ENCODE measurements at places on chromosomes 12 and 14.
A peak's percentile ranks its signal among the peaks of the same experiment; 100 is the strongest.

DNA sequence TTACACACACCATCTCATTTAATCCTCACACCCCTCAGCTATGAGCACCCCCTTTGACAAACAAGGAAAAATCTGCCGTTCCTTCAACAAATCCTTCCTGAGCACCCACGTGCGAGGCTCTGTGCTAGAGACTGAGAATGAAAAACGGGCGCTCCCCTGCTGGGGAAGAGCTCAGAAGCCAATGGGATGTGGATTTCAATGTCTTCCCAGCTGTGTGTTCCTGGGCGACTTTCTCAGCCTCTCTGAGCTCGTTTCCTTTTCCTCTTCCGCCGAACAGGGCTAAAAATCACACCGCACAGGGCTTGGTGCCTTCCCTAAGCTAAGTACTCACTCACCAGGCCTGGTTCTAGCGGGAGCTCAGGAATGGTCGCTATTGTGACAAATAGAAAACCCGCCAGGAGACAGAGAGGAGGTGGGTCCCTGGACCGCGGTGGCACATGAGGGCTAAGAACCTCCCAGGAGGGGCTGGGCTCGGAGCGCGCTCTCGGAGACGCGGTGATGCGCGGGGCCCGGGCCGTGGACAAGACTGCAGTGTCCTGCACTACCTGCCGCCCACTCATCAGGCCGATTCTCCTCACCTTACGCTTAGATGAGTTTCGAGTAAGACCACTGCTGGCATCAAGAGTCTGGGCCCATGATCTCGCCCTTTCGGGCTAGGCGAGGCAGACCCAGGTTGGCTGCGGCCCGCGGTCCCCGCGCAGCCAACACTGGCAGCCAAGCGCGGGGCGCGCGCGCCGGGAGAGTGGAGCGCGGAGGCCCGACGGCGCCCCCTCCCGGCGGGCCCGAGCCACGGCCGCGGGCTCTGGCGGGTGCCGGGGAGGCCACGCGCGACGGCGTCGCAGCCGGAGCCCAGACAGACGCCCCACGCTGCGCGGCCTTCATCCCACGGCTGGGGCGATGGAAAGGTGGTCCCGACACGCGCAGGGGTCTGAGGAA is 17.0 kb downstream of the ZDHHC22 start:
- DNase-seq: peak; percentile 25

GRCh38 chr14:24055971-24056799 is 4.4 kb downstream of the CARMIL3 start:
- DNase-seq: no peak

DNA sequence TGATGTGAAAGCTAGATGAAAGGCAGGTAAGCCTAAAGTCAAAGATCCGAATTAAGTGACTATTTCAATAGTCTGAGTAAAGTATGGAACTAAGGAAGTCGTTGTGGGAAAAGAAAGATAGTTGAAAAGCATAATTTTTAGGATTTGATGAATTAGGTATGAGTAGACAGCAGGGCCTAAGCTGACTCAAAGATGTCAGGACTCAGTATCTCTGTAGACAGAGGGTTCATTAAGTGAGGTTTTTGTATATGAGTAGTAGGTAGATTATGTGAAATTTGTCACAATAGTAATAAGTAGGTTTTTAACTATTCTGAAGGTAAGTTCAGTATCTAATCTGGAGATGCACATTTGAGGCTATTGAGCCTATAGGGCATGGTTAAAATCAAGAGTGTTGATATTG is 196.4 kb downstream of the RASSF9 start:
- no peak for DNase-seq

DNA sequence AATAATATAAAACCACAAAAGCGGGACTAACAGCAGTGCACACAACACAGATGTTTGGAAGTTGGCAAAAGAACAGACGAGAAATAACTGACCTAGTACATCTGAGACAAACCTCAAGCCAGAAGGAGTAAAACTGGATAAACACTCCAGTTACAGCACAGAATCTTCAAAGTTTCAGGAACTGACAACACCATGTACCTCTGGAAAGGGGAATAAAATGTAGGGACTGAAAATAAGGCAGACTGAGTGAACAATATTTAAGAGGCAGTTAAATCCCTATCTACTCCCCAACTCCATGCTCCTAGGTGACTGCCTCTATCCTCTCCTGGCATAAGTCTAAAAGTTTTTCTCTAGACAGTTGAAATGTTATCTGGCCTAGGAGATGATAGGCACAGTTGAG is 57.9 kb downstream of the ZFYVE21 start:
- DNase-seq: no peak

DNA sequence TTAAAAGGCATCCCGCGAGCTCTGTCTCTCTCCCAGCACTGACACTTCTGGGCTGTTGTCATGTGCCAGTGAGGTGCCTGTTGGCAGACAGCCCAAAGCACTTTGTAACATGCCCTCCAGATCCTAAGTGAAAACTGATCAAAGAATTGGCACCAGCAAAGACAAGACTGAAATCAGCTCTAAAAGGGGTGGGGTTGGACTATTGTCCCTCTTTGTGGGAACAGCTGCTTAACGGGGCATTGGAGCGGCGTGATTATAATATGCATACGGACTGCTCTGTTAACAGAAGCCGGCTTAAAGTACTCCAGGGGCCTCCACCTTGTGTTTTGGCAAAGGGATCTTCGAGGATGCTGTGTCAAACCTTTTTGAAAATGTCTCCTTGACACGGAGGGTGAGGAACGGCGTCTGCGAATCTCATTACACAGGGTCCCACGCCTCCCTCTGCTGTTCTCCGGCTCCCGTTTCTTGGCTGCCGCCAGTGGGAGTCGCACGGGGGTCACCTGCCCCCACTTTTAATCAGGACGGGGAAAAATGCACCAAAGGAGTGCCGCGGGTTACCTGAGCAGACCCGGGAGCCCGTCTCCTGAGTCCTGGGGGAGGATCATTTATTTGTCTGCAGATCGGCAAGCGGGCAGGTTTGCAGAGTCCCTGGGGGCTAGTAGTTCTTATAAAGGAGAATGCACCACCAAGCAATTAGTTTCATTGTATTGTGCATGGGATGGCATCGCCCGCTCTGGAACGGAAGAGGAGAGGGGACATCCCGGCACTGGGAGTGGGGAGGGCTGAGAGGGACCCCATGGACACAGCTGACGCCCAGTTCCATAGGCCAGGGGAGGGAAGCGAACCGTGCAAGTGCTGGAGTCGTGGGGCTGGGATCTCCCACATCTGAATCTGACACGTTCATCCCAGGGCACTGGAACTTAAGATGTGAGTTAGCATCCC is 44.3 kb downstream of the SPRING1 start:
- no peak for DNase-seq

- DNase-seq: no peak
These were observed 83.8 kb upstream of the RFLNA start for GRCh38 chr12:124210991-124211577.

- no peak for DNase-seq
These were observed 2.5 kb downstream of the TMEM253 start for GRCh38 chr14:21103411-21103709.

DNA sequence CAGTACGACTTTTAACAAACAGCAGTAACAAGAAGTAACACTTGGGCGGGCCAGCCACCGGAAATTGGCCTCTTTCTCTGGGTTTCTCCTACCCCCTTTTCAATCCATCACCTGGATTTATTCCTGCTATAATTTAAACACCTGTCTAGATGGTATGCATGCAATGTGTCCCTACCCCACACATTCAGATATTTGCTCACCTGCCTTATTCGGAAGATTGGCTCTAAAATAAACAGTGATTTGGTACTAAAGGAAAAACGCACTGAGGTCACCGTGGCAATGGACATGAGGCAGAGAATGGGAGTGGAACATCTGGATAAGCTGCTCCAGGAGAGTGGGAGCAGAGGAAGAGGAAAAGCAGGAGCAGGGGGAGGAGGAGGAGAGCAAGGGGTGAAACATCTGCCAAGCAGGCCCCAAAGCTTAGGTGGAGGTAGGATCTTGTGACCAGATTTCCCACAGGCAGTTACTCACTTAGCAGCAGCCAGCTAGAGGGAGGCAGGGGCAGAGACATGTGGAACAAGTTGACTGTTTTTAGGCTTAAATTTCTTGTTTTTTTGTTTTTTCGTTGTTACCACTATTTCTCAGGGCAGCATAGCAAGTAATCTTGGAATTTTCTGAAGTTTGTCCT is 150.9 kb downstream of the TTLL5 start:
- DNase-seq: no peak

DNA sequence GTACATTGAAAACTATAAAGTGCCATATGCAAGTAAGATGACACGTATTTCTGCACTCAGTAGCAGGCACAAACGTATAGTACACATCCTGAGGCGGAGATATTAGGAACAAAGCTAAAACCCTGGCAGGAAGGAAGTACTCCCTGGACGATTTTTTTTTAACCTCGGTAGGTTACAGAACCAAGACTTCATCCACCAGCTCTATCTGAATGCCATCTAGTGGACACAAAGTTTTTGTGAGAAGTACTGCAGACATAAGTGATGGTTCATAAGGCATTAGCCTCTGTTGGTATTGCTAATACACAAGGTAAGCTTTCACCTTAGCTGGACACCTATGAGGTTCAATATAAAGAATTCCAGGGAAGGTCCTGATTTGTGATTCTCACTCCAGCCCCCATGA is 83.0 kb upstream of the CCDC196 start:
- DNase-seq: no peak

- DNase-seq: no peak
These were observed 469.8 kb downstream of the ZFP36L1 start for GRCh38 chr14:68322940-68323620.

DNA sequence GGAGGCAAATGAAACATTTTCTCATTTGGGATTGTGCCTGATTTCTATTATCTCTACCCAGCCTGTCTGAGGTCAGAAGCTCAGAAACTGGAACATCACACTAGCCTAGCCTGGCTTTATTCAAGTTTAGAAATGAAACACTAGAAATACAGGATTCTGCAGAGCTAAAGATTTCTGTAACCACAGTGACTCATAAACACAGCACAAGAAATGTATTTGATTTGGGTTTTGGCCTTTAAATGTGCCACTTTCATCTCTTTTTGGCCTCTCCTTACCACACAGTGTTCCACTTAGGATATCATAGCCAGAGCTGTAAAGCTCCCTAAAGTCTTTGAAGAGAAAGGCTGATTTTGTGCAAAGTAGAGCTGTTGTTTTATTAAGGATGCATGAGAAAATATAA is 307.5 kb downstream of the EMP1 start:
- no peak for DNase-seq

GRCh38 chr12:132132609-132133430 is 11.3 kb downstream of the DDX51 start:
- no peak for DNase-seq

DNA sequence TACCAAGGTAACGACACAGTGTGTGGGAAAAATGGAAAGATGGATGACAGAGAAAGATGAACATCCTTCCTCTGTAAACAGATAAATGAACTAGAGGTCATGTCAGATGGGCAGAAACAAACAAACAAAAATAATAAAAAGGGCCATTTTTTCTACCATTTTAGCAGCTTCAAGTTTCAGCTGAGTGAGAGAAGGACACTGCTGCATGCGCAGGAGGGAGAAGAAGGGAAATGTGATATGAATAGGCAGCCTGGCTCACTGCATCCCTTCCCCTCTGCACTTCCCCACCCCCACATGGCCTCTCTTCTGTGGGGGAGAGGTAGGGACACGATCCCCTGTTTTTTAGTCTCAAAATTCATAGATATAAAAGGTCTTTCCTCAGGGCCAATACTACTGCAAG is 492.0 kb downstream of the NELL2 start:
- DNase-seq: no peak

- no peak for DNase-seq
These were observed 283.1 kb downstream of the MDGA2 start for GRCh38 chr14:47392326-47392725.

GRCh38 chr12:5246196-5246595 is 185.7 kb upstream of the NTF3 start:
- DNase-seq: no peak

- no peak for DNase-seq
These were observed 495.2 kb upstream of the SOX5 start for GRCh38 chr12:24444634-24445033.

DNA sequence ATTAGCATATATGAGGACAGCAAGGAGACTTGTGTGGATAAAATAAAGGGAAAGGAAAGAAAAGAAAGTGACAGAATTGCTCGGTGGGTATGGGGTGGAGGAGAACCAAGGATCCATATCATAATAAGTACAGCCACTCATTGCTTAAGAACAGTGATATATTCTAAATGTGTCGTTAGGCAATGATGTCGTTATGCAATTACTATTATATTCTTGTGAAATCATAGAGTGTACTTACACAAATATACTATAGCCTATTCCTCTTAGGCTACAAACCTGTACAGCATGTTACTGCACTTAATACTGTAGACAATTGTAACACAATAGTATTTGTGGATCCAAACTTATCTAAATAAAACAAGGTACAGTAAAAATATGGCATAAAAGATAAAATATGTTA is 271.1 kb downstream of the CCER1 start:
- no peak for DNase-seq

GRCh38 chr14:80095623-80096022 is 115.7 kb downstream of the DIO2 start:
- no peak for DNase-seq

DNA sequence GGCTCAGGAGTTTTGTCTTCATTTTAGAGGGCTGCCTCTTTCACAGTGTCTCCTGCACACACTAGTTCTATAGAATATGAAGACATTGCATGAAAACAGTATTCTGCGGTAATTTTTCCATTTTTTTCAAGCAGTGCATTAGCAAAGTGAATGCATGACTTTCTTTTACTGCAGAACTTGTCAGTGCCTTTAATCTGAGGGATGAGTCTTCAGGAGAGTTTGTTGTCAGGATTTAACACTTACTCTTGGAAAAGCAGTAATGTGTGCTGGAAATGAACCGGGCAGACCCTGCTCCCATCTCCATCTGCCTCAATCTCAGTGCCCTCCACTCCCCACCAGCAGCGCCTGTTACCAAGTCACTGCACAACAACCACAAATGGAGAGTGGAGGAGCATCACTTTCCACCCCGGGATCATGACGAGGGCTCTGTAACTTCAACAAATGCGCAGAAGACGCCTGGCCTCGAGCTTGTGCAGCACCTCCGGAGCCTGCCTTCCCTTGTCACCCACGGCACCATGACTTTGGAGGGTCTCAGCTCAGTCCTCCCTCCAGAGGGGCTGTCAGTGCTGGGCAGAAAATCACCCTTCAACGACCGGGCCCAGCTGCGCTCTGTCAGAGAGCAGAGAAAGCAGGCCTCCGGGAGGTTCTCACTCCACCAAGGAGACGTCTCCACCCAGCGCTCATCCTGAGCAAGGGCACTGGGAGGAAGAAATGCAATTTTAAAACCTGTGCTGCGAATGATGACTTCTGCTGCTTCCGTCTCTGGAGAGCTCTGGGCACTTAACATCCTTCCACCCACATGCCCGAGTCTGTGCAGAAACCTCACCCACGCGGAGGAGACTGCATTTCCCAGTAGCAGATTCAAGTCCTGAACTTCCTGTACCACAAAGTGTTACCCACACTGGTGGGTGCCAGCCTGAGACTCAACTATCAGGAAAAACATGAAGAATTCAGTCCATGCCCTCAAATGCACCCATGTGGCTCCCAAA is 255.7 kb downstream of the ADGRD1 start:
- DNase-seq: no peak

All from stimulated activated CD4-positive, alpha-beta T cell treated with anti-CD3 and anti-CD28 coated beads, Interleukin-12 subunit alpha, Interleukin-12 subunit beta, amount 100 ng/mL, for 24 hours (primary cell).